ENCODE measurements at places on chromosomes 11 and 22.

GRCh38 chr22:50544746-50545253 lies 899 bp upstream of the KLHDC7B start:
- no peak for DNase-seq

DNA sequence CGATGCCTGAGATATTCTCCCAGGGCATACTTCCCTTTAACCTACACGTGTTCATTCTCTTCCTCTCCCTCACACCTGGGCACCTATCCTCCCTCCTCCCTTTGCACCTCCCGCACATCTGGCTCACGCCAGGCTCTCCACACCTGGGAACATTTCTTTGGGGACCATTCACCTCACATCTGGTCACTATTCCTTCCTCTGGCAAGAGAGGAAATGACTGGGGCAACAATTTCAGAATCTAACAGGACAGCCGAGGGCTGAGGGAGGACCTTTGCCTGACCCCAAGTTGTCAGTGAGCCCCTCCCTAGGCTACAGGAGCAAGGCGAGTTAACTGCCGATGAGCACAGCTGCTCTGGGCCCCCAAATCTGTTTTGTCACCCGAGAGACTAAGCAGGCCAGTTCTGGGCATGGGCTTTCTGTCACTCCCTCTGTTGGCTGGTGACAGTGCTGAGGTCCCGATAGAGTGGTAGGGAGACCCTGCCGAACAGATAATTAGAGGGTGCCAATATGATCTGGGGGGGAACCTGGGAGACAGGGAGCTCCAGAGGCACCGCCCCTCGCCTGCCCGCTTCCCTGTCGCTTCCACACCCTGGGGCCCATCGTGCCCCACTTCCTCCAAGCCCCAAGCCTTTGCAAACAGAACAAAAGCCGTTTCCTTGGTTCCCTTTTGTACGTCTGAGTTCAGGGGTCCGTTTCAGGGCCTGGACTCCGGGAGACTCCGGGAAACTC lies 45.6 kb downstream of the EIF3F start:
- DNase-seq: no peak

GRCh38 chr22:27269751-27270543 lies 531.6 kb downstream of the MN1 start:
- no peak for DNase-seq

GRCh38 chr11:79066456-79067351 lies 374.1 kb downstream of the TENM4 start:
- no peak for DNase-seq

DNA sequence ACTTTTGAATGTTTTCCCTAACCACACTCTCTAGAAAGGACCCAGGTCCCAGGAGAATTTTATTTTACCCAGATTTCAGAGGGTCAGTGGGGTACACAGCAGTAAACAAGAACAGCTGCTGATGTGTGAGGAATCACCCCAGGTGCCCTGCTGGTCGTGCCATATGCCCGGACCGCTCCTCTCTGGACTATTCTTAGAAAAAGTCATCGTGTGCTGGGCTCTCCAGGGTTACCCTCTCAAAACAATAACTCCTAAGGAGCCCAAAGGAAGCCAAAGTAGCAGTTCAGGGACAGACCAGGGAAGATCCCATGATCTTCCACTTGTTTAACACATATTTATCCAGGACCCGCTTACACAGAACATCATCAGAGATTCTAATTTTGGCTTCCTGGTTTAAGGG lies 29.7 kb downstream of the LRP4 start:
- no peak for DNase-seq

DNA sequence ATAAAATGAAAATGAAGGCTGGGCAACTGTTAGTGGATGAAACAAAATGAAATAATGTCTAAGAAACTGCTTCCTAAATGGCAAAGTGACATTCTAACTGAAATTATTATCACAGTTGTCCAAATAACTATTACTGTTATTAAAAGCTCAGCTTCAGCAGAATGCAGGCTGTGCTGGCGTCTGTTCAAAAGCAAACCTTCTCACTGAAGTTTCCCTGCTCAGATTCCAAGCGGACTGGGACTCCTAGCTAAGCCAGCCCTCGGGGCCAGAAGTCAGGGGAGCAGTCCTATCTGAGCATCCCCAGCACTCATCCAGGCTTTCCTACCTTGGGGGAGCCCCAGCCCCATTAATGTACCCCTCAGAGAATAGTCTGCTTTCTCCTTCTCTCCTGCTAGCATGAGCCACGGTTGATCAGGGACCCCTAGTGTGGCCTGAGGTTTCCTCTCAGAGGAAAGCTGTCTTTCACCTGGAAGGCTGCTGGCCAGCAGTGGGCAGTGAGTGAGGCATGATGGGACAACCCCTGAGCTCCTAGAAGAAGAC lies 1167.3 kb downstream of the TBC1D22A start:
- DNase-seq: no peak

- no peak for DNase-seq
These were observed 3.3 kb downstream of the TECTA start for GRCh38 chr11:121104312-121104762.
